Skin of body (tissue), 3 donors: ENCODE measurements at places on chromosomes 4 and X.
A peak's percentile ranks its signal among the peaks of the same experiment; 100 is the strongest.

- no peak for DNase-seq
Observed at GRCh38 chrX:75301060-75301459, 27.2 kb downstream of the UPRT start.

GRCh38 chrX:74431797-74432196 is 10.5 kb downstream of the SLC16A2 start:
- peak; percentile 1 for DNase-seq

DNA sequence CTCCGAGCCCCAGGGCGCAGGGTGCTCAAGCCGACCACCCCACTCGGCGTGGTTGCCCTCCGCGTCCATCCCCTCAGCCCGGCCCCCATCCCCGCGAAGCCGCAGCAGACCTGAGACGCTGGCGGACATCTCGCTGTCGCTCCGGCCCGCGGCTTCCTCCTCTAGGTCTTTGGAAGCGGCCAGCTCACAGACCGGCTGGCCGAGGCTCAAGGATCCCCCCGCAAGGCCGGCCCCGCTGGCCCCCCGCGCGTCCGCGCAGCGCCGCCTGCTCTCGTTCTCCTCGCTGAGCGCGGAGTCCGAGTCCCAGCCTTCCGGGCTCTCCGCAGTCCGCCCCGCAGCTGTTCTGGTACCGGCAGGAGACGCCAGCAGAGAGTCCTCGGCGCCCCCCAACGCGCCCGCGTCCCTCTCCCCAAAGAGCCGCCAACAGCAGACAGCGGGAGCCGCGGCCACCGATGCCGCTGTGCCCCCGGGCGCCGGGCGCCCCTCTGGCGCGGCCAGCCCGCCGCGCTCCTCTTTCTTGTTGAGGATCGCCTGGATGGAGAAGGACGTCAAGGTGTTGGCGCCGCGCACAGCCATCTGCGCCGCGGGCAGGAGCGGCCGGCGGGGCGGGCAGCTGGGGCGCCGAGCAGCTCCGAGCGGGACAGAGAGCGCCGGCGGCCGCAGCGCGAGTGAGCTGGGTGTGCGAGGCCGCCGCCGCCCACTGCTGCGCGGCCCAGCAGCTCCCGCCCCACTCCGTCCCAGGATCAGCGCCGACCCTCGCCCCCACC is at the start of gene NKX3-2:
TSS of gene NKX3-2 (minus strand) at position 670 of the 767 bp plus-strand sequence. CDS start at position 576, 94 bp downstream.
- no peak for DNase-seq

DNA sequence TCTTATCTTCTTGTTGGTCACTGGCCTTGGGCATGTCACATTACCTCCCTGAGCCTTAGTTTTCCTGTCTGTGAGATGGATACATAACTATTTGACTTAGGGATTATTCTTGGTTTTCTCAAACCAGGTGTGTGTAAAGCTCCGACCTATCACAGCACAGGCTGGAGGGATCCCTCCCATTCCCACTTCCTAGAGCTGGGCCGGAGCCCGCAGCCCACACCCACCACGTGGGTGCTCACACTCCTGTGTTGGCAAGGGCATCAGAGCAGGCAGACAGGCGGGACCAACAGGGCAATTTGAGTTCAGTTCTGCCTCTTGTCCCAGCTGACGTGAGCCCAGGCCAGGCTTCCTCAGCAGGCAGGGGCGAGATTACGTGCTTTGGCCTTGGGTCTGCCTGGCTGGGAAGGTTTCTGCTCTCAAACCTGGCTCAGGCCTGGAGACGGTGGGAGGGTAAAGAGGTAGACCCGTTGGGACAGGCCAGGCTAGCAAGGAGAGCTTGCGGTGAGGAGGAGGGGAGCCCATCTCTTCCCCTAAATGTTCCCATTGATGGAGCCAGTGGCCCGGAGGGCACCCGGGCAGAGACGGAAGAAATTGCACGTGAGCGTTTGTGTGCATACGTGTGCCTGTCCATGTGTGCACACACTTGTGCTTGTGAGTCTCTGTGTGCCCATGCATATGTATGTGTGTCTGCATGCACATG is 734 bp upstream of the SH3TC1 start:
- no peak for DNase-seq

GRCh38 chr4:60034361-60034760 is 1165.8 kb upstream of the ADGRL3 start:
- DNase-seq, result no peak

DNA sequence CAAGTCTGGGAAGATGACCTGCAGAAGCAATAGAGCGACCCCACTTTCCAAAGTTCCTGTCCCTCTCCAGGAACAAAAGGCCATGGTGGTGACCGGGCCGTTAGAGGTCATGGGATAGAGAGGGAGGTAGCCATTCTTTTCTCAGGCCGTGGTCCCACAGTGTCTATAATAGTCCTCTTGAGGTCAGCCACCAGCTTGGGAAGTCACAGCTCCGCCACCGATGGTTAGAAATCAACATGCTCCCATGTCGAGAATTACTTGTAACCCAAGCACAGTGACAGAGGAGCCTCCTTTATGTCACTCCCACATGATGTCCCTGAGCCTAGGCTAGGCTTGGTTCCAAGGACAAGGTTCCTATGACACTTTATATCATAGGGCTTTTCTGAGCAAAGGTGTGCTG is 48.3 kb upstream of the CBR4 start:
- no peak for DNase-seq

DNA sequence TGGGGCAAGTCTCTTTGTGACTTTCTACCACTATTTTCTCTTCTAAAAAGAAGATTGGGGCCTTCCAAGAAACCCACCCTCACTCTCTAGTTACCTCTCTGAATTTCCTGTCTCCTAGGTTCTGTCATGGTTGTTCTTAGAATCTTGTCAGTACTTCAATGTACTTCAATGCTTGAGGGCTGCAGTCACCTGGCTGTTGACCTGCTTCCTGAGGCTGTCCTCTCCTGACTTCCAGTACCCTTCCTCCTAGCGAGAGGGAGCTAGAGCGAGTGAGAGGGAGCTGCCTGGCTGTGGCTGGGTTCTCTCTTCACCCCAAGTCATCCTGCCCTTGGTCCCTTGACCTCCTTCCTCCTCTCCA is 17.7 kb downstream of the CD99L2 start:
- no peak for DNase-seq

- DNase-seq, result no peak
Observed at GRCh38 chr4:111512081-111512783, 633.0 kb upstream of the FAM241A start.

DNA sequence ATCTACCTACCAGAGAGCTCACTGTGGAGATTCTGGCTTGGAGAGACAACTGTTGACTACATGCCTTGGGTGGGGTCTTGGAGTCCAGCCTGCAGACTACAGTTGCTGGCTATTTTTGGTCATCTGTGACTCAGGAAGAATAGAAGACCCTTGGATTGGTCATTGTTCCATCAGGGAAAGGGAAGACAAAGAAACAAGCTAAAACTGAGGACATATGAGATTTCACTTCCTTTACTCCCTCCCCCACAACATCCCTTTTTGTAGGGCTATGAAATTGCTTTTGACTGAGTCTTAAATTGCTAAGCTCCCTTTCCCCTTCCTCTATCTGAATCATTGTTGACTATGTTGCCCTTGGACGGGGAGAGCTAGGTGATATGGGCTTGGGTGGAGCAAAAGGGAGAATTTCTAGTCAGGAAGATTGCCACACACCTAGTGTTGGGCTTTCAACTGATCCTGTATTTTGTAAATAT is 11.7 kb downstream of the MSN start:
- DNase-seq, result no peak

DNA sequence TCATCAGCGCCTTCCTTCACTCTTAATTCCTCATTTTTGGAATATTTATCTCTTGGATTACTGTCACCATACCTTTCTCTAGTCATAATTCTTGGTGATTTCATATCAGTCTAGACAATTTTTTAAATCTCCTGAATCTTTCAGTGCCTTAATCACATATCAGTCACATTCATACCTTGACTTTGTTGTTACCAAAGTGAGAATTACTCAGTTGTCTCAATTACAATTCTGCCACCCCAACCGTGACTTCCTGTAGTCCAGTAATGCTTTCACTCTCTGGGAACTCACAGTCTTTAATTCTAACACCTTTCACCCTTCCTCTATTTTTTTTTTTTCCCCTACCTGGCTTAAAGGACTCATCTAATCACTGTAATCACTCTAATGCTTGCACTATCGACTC is 1275.3 kb upstream of the TENM3 start:
- DNase-seq, result no peak

GRCh38 chr4:176436293-176436973 is 116.7 kb downstream of the SPCS3 start:
- no peak for DNase-seq

DNA sequence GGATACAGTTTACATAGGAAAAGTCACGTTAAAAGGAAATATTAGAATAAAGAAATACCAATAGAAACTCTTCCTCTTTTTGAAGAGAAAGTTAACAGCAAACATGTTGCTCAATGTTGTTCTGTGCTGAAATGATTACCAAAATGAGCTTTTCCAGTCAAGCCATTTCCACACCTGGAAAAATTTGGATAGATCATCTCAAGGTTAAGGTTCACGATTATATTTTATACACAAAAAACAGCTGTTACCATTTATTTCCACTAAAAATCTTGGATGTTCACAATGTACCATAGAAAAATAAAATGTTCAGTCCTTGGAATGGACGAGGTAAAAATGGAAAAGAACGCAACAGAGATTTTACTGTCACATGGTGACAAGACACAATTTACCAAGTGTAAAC is 218.7 kb downstream of the SCFD2 start:
- DNase-seq, result no peak

DNA sequence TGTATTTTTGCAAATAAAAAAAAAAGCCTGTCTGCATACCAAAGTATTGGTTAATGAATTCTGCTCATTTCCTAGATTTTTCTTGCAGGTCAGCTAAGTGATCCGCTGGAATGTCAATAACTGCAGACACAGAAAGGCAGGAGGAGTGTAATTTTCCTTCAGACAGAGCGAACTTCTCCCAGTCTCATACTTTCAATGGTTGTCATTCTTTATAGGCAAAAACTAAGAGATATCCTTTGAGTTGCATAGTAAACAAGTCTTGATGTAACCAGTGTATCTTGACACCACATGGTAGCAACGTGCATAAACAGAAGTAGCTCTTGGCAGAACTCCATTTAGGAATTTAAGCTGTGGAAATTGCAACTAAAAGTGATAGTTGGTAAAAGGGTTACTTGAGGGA is 8.2 kb downstream of the CAPN6 start:
- DNase-seq, result no peak

DNA sequence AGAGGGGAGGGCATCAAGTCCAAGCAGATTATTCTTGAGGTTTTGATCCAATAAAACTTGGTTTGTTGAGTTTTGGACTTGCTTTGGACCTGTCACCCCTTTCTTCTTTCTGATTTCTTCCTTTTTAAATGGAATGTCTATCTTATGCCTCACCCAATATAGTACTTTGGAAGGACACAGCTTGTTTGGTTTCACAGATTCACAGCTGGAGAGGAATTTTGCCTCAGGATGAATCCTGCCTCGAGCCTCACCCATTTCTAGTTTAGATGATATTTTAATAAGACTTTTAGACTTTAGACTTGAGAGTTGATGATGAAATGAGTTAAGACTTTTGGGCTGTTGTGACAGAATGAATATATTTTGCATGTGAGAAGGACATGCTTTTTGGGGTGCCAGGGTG is 136.9 kb upstream of the PDE5A start:
- DNase-seq, result no peak

DNA sequence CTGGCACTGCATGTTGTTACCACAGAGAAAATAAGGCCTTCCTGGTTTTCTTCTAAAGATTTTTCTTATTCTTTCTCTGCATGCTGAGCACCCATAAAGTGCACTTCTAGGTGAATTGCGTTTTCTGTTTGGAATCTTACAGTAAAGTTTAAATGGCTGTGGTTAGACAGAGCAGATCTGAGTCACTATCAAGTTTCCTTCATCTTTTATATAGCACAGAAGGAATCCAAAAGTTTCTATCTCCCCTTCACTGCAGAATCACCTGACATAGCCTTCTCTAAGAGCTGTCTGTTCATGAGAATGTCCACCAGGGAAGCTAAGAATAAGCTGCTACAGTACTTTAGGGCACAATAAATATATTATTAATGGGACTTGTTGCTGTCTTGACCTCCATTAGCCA is 455.5 kb upstream of the FAM241A start:
- no peak for DNase-seq

DNA sequence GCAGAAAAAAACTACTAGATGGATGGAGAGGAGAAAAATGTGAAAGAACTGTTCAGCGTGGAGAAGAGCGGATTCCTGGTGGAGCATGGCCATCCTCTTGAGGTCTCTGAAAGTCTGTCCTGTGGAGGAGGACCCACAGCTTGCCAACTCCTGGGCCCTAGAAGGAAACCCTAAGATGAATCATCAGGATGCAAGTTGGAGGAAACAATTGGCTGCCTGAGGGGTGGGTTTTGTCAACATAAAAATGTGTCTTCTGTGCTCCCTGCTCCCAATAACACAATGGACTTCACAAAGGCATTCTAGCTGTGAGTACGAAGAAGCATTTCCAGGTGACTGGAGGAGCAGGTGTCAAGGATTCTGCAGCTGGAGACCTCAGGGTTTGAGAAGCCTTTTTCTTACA is 37.2 kb downstream of the CNGA2 start:
- no peak for DNase-seq

- DNase-seq, result no peak
Observed at GRCh38 chr4:168098248-168098717, 5.9 kb downstream of the ANXA10 start.
